ENCODE measurements at places on chromosomes 2 and 18.

DNA sequence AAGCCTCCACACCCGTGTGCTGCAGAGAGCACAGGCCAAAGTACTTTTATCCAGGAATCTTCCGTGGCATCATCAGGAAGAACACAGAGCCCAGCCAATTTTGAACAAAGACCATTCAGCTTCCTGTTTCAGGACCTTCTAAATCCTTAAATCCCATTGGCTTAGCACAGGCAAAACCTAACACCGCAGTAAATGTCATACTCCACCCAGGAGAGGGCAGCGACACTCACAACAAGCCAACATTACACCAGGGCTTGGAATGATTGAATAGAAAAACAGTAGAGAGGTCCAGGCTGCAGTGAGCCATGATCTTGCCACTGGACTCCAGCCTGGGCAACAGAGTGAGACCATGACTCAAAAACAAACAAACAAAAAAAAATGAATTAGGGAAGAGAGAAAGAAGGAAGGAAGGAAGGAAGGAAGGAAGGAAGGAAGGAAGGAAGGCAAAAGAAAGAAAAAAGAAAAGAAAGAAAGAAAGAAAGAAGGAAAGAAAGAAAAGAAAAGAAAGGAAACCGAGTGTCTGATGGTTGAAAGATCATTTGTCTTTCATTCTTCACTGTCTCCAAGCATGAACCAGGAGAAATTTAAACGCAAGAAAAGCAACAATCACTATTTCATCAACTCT lies 144.6 kb upstream of the SATB2 start:
- DNase-seq: no peak

GRCh38 chr2:7011356-7012083 lies 94.3 kb downstream of the RNF144A start:
- DNase-seq: no peak

DNA sequence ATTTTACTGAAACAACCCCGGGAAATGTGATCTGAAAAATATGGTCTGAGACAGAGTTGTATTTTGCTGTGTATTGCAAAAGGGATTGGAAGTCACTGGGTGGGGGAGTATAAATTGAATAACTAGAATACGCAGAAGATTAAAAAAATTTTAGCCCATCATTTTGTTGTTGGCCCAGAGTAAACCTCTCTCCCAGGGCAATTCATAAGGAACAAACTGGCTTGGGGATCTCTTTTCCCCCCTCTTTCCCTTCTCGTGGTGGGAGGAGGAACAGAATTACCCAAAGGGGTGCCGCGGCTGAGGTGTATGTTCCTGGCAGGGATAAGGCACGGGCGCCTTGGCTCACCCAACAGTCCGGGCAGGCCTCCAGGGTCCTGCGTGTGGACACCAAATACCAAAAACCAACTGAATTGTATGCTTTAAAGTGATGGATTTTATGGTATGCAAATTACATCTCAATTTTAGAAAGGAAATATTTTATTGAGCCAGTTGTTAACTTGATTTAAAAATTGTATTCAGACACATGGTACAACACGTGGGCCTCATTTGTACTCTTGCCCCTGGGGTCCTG lies 121.2 kb upstream of the SPRED2 start:
- no peak for DNase-seq

DNA sequence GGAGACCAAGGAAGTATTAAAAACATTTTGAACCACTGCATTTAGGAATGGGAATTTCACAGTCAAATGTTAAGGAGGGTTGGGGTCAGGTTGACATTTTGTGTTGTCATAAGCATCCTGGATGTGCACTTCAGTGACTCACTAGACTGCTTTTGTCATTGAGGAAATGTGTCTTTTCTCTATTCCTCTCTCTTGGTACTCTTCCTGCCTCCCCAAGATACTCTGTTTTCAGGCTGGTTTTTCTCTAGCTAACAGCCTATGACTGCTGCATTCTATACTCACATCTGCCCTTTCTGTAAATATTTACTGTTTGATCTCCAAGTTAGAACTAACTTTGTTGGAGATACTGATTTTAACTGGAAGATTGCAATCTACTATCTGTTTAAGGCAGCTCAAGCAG lies 23.4 kb downstream of the XRCC5 start:
- DNase-seq: no peak

DNA sequence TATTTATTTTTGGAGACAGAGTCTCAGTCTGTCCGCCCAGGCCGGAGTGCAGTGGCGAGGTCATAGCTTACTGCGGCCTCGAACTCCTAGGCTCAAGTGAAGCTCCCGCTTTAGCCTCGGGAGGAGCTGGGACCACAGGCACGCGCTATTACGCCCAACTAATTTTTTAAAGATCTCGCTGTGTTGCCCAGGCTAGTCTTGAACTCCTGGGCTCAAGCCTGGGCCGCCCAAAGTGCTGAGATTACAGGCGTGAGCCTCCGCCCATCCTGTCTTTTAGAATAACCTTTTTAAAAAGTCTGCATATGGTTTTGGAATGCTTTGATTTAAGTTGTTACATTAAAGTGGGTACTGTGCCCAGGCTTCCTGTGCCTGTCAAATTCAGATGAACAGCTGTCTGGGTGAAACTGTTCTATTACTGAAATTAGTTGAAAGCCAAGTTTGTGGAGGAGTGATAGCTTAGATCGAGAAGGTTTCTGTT lies 944 bp downstream of the RAB3GAP1 start:
- DNase-seq: peak; percentile 6

GRCh38 chr2:107772353-107772752 lies 54.3 kb upstream of the RGPD4 start:
- DNase-seq: no peak

DNA sequence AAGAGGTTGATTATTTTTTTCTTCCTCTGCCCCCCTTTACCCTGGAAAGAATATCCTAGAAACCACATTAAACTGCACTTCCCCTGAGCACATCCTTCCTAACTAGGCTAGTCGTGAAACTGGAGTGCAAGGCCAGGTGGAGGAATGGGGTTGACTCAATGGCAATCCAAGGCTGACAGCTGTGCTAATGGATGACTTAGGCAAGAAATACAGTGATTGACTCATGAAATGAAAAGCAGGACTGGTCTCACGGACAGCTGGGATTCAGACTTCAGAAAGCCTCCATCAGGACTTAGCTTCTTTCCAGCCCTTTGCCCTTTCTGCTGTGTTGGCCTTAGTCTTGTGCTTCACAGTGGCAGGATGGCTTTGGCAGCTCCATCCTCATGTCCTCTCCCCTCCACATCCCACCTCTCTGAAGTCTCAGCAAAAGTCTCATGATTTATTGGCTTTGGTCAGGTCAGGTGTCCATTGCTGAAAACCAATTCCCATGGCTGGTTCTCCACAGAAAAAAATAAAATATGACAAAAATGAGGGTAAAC lies 33.8 kb downstream of the INSIG2 start:
- no peak for DNase-seq

DNA sequence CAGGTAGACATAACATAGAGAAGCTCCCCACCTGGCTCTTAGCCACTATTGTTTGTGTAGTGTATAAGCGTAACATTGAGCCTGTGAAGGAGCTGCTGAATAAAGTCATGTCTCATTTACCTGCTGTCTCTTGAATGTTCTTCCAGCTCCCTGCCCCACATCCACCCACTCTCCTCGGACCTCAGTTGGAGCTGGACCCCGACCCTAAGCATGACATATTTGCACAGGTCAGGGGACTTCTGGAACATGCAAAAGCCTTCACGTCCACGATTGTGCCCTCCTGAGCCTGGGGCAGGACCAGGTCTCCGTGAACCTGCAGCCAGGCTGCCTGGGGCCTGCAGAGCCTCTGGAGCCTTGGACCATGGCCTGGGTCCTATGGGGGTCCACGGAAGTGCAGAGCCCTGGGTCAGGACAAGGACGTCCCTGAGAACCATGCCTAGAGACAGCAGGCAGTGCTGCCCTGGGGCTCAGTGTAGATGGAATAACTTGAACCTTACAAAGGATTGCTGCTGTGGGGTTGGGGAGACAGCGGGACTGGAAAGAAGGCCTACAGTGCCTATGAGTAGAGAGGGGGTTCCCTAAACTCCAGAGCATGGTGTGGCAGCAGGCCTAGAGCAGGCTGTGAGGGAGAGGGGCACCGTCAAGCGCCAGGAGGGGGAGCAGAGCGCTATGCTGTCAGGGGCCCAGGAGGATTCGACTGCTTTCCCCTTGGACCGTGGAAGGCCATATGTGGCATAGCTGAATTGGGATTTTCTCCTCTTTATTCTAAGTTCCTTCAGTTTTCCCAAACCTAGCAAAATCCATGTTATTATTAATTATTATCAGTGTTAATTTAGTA lies 99.9 kb upstream of the ZNF236 start:
- no peak for DNase-seq

GRCh38 chr2:72989770-72990556 lies 72.6 kb downstream of the EMX1 start:
- DNase-seq: no peak

GRCh38 chr2:8049851-8050571 lies 631.8 kb upstream of the ID2 start:
- peak; percentile 23 for DNase-seq

- DNase-seq: no peak
These were observed 90.8 kb upstream of the ATL2 start for GRCh38 chr2:38467768-38468455.

DNA sequence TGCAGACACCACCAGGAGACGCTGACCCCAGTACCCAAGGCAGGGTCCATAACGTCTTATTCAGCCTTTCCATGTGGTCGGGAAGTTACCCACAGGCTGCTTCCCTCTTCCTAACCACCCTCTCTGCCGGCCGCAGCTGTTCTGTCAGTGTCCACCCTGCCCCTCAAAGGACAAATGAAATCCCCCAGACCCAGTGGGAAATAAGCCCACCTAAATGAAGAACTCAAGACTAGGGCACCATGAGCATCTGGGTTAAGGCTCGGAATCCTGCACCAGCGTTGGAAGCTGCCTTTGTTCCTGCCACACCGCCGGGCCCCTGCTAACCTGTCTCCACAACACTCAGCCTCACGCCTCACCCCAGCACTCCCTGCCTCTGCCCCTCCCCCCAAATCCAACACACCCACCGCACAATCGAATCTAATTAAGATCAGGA lies 21.7 kb downstream of the BCL11A start:
- no peak for DNase-seq

DNA sequence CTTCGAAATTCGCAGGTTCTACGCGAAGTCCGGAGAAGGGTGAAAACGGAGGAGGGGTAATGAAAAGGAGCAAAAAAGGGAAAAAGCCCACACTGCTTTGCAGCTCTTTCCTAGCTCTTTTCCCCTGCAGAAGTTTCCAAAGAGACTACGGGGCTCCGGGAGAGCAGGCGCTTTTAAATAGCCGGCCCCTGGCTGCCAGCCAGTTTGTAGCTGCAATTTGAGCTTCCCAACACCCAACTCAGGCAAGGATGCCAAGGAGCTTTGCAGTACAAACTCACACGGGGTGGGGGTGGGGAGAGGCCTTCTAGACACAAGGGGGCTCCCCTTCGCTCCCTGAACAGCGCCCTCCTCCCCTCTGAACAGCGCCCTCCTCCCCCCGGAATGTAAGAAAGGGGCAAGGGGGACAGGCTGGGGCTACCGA lies at the start of gene IGFBP5:
IGFBP5 (minus strand) TSS at position 149 of the 421 bp plus-strand sequence. CDS start 774 bp downstream, outside the sequence.
- DNase-seq: no peak

- no peak for DNase-seq
These were observed 486.3 kb upstream of the MAP2 start for GRCh38 chr2:208937521-208937920.

GRCh38 chr18:4758980-4759379 lies 303.9 kb upstream of the DLGAP1 start:
- DNase-seq: no peak

GRCh38 chr2:82839036-82839435 lies 1620.0 kb downstream of the SUCLG1 start:
- DNase-seq: no peak

- DNase-seq: no peak
These were observed 276.5 kb upstream of the NRP2 start for GRCh38 chr2:205405752-205406151.

GRCh38 chr2:133821107-133821760 lies 253.0 kb upstream of the NCKAP5 start:
- DNase-seq: no peak

DNA sequence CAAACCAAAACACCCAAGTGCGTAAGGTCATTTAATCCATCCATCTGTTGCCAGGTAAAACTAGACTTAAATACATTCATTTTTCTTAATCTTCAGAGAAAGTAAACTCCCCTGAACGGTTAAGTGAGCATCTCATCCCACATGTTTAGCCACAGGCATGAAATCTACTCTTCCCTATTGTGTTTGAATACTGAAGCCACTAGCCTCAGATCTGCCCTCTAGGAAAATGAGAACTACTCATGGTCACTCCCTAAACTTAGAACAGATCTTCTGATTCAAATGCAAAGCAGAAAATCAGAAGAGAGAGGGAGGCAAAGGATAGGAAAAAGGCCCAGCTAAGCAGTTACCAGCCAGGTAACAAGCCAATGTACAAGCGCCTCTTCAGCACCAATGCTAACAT lies 7.1 kb downstream of the TMEM247 start:
- no peak for DNase-seq

DNA sequence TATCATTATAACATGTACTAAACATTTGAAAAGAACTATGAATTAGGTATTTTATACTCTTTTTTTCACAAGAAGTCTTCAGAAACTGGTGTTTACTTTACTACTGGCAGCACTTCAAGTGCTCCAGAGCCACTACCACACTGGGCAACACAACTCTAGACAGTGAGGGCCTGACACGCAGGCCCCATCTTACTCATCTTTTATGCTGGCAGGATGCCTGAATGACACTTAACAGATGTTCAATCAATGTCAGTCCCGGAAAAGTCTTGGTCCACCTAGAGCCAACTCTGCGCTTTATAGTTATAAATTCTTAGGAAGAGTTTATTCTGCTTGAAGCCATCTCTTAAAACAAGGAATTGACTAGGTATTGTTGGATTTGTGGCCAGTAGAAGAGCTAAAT lies 8.7 kb upstream of the WIPF1 start:
- no peak for DNase-seq

GRCh38 chr2:211748339-211748738 lies 790.3 kb downstream of the ERBB4 start:
- no peak for DNase-seq

GRCh38 chr18:27075828-27076227 lies 109.3 kb downstream of the CHST9 start:
- DNase-seq: no peak

GRCh38 chr2:23069156-23069555 lies 315.8 kb upstream of the KLHL29 start:
- DNase-seq: no peak

DNA sequence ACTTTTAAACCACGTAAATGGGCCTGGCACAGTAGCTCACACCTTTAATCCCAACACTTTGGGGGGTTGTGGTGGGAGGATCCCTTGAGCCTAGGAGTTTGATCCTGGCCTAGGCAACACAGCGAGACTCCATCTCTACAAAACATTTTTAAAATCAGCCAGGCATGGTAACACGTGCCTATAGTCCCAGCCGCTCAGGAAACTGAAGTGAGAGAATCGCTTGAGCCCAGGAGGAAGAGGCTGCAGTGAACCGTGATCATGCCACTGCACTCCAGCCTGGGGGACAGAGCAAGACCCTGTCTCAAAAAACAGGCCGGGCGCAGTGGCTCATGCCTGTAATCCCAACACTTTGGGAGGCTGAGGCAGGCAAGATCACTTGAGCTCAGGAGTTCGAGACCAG lies 12.2 kb downstream of the ROCK1 start:
- no peak for DNase-seq

- DNase-seq: no peak
These were observed 234.8 kb downstream of the DSEL start for GRCh38 chr18:67281746-67282145.

- no peak for DNase-seq
These were observed 38.9 kb downstream of the PRKRA start for GRCh38 chr2:178412047-178412446.

Data from stimulated activated CD4-positive, alpha-beta T cell treated with anti-CD3 and anti-CD28 coated beads, Interleukin-12 subunit alpha, Interleukin-12 subunit beta, amount 100 ng/mL, for 4 hours (primary cell).